Stimulated activated CD8-positive, alpha-beta memory T cell treated with anti-CD3 and anti-CD28 coated beads, Interleukin-4, amount 100 ng/mL, for 48 hours (primary cell): ENCODE measurements at places on chromosomes 3 and 15.
A peak's percentile ranks its signal among the peaks of the same experiment; 100 is the strongest.

DNA sequence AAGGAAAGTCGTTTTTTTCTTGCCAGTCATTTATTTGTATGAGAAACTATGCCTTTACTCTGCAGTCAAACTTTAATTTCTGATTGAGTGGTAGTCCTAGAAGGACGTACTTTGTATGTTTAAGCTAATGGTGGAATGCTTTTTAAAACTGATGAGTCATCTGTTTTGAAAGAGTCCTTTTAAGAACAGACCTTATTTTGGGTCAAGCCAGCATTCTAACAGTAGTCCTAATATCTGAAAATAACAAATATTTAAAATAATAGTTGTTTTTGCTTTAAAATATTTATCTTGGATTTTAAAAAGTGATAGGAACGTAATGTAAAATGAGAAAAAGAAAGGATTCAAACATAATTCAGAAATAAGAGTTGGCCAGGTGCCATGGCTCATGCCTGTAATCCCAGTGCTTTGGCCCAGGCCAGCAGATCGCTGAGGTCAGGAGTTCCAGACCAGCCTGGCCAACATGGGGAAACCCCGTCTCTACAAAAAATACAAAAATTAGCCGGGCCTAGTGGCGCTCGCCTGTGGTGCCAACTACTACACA is 1.3 kb upstream of the LRRC58 start:
- DNase-seq: no peak

- DNase-seq: no peak
These were observed 4.6 kb downstream of the MYNN start for GRCh38 chr3:169777822-169778221.

GRCh38 chr3:192364316-192364715 is 363.0 kb downstream of the FGF12 start:
- DNase-seq: no peak

- DNase-seq: no peak
These were observed 64.2 kb downstream of the MAGI1 start for GRCh38 chr3:65974509-65974908.

DNA sequence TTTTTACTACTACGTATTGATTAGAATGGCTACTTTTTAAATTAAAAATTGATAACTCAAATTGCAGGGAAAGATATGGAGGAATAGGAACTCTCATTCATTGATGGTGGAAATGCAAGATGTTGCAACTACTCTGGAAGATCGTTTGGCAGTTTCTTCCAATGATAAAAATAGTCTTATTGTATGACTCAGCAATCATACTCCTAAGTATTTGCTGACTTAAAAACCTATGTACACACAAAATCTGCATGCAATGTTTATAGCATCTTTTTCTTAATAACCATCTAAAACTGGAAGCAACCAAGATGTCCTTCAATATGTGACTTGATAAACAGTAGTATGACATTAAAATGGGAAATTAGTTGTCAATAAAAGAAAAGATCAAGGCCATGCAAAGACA is 87.4 kb upstream of the LRRC3B start:
- no peak for DNase-seq

DNA sequence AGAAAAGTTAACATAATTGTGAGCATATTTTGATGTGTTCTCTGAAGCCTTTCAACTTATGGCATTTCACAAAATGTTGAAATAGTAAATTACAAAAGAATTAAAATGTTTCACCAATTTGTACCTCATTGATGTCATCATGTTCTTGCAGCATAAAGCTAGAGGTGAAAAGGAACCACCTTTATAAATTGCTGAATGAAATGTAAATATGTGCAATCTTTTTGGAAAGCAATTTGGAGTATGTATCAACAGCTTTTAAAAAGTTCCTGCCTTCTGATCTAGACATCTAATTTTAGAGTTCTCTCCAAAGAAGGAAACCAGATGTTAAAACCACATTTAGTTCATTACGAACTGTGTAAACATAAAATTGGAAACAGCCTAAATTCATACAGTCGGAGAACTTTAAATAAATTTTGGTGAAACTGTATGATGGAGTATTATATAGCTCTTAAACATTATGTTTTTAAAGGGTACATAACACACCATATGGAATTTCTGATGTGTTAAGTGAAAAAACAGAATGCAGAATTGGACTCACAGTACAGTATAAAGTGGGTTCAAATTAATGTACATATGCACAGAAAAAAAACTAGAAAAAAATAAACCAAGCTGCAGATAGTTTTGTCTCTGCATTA is 311.2 kb upstream of the NAALADL2 start:
- no peak for DNase-seq

GRCh38 chr3:134205451-134205850 is 45.2 kb downstream of the RYK start:
- DNase-seq: no peak

DNA sequence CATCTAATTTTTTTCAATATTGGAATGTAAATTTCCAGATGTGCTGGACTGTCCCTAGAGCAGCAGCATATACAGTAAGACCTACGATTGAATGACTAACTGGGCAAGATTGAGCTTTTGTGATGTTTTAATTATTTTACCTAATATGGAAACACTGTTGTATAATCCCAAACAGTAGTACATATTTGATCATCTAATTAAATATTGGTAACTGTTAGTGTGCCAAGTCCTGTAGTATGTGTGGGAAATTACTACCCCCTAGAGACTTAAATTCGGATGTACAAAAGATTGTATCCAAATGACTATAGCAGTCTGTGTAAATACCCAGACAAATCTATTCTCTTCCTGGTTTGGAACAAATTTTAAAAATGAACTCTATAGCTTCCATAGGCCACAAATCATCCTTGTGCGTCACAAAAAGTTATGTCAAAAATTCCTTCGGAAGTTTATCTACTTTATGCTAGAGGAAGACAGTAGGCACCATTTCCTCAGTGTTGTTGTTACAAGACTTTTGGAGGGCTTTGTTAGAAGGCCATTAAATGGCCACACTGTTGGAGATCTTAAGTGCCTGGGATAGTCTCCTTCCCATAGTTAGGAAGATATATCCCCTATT is 41.6 kb downstream of the NKIRAS1 start:
- DNase-seq: no peak

DNA sequence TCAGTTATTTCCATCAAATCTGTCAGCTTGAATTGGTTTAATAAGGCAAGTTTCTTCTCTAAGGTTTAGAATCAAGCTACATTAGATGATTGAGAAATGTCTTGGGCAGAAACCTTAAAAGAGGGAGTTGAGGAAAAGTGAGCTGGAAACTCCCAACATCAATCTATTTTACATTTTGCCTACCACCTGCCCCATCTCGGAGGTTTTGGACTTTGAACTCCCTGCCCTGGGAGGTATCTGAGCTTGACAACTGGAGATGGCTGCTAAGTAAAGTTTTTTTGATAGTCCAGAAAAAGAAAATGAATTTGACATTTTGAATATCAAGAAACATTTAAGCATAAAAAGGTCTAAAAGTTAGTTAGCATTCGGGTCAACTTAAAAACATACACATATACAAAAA is 234.2 kb downstream of the NFKBIZ start:
- DNase-seq: no peak

- DNase-seq: no peak
These were observed 177.5 kb downstream of the PGPEP1L start for GRCh38 chr15:98830034-98830634.

DNA sequence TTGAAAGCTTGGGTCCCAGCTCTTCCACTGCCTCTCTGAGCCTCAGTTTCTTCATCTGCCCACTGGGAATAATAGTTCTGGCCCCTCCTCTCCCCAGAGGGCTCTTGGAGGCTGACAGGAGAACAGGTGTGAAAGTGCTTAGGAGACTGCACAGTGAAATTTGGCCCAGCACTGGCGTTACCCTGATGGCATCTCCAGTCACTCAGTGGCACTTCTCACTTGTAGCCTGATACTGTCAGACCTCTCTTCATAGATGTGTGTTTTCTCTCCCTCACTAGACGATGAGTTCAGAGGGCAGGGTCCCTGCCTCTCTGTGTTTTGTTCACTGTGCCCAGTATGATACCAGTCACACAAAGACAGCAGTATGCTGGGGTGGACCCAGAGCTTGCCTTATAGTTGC is 22.2 kb upstream of the IGDCC3 start:
- DNase-seq: no peak

GRCh38 chr3:180594631-180595558 is 7.1 kb upstream of the TTC14 start:
- no peak for DNase-seq

DNA sequence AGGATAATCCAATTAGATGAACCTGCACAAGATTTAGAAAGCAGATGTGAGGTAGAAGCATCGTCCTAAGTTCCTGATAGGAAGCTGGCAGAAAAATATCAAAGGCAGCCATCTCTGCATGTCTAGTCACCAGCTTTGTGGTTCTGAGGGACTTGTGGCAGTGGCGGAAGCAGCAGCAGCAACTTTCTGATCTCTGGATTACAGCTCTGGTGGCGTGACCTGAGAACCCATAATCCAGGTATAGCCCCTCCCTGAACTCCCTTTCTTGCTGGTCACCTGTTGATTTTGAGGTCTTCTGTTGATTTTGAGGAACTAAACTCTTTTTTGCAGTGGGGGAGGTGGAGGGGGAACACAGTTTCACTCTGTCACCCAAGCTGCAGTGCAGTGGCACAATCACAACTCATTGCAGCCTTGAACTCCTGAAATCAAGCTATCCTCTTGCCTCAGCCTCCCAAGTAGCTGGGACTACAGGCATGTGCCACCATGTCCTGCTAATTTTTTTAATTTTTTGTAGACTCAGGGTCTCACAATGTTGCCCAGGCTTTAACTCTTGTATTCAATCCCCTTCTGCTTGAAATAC is 7.9 kb downstream of the FSIP1 start:
- peak; percentile 40 for DNase-seq

DNA sequence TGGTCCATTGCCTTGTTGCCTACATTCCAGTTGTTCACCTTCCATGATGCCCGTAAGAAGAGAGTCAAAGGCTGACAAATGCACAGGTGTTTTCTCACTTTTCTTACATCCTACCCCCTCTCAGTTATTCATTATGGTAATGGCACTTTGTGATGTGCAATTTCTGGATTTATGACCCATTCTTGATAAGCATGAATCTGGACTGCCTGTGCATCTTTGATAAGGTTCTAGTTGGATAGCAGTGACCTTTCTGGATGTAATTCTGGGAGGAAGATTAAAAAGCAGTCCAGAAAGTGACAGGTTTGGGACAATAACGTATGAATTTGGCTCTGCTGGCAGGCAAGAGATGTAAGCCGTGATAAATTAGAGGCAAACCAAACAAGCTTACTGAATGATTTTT is 101.5 kb downstream of the ROBO2 start:
- DNase-seq: no peak

DNA sequence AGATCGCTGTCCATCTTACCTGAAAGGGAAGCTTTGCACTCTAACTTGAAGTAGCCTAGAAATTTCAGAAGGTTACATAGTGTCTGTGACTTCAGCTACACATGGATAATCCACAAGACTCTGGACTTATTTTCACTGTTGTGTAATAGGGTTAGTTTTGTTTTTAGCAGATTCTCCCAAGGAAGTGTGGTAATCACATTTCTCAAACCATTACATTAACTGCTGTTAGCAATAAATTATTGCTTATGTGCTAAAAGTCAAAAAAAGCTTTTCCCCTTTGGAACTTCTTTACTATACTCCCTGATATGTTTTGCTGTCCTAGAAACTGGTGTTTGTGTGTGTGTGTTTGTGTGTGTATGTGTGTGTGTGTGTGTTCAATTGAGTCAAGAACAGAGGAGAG is 351.8 kb upstream of the TPRG1 start:
- no peak for DNase-seq

GRCh38 chr3:98325055-98325454 is 28.6 kb upstream of the OR5K4 start:
- no peak for DNase-seq

GRCh38 chr15:46856839-46857502 is 860.3 kb upstream of the SEMA6D start:
- DNase-seq: no peak

- DNase-seq: peak; percentile 56
These were observed 1.9 kb downstream of the UQCRC1 start for GRCh38 chr3:48607519-48607918.

DNA sequence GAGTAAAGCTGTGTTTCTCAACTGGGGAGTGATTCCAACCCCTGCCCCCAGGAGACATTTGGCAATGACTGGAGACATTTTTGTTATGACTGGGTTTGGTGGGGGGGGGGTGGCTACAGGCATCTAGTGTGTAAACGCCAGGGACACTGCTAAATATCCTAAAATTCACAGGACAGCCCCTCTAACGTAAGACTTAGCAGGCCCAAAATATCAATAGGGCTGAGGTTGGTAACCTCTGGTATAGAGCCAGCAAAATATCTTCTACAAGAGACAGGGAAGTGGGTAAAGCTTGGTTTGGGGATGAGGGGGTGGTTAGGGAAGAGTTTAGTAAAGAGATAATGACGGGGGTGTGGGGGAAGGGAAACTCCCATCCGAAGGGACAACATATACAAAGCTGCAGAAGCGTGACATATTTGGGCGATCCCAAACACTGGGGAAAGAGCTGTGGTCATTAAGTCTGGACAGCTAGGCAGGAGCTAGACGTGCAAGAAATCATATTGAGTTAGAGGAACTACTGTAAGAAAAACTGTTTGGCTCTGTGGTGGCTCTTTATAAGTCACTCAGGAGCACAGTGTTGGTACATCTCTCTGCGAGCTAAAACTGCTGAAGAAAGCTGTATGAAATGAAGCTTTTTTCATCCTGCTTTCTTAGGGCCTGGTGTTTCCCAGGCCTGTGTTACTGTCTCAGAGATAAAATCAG is 697 bp upstream of the TRIM69 start:
- peak; percentile 70 for DNase-seq

DNA sequence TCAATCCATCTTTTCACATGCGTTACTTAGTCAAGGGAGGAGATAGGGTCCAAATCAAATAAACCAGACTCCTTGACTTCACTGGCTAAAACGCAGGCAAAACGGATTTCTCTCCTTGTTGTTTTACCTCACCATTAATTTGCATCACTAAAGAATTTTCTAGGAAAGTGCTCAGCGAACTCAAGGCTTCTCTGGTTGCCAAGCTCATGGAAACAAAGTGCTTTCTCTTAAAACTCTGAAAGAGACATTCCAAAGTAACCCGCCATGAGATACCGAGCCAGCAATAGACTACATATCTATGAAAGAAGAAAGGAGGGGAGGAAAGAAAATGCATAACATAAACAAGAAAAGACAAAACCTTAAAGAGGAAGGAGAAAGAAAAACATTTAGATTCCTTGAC is 211.7 kb upstream of the WNT5A start:
- DNase-seq: no peak

- DNase-seq: no peak
These were observed 483.1 kb upstream of the EPHA6 start for GRCh38 chr3:96331341-96331740.

DNA sequence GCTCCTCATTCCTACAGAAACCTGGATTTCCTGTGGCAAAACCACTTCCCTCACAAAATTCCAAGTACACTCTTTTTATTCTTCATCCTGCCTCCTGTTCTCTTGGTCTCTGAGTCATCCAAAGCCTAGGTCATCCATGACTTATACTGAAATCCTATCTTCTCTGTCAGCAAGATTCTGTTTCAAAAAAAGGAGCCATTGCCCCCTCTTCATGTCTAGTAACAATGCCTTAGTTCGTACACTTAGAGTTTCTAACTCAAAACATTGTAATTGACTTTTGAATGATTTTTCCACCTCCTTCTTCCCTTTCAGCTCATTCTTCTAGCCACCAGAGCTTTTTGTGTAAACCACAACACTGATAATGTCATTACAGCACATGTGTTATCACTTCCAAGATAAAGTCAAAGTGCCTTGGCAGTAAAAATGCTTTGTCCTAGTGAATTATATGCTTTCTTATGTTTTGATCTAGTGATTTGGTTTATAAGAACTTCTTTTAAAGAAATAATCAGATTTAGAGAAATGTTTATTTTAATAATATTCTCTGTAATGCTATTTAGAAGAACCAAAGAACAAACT is 256.5 kb upstream of the NECTIN3 start:
- DNase-seq: no peak

GRCh38 chr15:97085731-97086130 is 755.2 kb downstream of the NR2F2 start:
- DNase-seq: no peak
